ENCODE measurements at places on chromosomes 12 and 14.

- no peak for DNase-seq
These were observed 27.1 kb upstream of the RIMBP2 start for GRCh38 chr12:130743176-130743575.

DNA sequence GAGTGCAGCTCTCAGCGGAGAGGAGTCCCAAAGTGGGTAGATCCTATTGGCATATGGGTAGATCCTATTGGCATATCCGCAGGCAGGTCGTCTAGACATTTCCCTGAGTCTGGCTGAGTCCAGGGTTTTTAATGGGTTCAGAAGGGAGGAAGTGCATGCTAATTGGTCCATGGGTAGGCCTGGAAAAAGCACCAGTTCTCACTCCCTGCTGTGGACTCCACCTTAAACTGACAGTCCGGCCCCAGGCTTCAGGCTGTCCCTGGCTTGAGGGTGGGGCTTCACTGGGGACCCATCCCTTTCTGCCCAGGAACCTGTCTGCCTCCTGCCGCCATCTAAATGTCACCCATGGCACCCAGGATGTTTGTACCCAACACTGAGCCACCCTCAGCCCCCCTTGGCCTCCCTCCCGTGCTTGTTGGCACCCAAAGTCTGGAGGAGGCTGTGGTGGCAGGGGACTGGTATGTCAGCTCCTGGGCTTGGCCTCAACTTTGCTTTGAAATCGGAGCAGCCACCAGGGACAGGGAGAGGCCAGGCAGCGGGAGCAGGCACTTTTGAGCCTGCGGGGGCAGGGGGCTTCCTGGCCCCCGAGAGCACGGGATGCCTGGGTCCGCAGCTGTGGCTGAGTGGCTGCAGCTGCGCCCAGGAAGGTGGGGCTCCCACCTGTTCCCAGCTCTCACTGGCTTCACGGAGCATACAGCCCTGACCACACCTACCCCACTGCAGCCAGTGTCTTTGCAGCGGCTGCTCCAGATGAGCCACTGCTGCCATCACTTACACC lies 29.6 kb upstream of the YAF2 start:
- no peak for DNase-seq

DNA sequence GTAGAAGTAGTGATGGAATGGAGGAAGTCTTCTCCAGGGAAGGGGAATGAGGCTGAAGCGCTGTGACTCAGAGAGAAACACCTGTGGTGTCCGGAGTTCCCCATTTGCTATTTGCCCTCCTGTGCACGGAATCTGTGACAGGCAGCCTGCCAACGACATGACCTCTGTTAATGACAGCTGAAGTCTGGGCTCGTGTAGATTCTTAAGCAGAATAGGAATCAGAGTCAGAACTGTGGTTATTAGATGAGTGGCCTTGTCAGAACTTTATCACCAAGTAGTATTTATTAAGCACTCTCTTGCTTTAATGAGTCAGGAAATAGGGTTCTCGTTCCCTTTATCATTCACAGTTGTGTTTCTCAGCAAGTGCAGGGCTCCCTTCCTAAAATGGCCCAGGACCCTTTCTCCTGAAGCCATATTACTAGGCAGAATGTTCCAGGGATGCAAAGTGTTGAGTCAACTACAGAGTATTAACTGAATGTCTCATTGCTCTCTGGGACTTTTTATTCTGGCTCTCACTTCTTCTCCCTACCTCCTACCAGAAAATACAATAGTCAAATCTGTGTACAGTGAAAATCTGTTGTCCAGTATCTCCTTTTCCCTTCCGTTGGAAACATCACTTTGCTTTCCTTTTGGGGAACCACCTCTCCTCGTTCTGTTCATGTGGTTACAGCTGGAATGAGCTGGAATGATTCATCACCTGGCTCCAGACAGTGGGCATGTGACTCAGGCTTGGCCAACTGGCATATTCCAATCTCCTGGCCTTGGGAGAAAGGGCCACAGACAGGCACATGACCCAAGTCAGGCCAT lies 77.8 kb upstream of the MAX start:
- DNase-seq = peak; percentile 36

DNA sequence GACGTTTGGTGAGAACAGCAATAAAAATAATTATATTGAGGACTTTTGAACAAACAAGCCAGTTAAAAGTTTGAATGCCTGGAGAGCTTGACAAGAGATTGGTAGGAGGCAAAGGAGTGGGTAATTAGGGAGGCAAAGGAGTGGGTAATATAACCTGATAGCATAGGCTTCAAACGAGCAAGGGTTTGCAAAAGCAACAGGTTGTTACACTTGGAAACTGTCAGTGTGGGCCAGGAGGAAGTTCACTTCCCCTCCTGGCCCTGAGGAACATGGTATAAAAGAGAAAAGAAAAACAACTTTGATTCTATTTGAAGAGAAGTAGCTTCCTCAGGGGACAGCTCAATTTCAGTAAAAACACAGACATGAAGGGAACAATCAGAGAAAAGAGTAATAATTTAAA lies 121.7 kb downstream of the CCER1 start:
- DNase-seq = no peak

Data from SW 1271 (cell line).